ENCODE measurements at places on chromosomes 6 and 20. TPM values are rescaled to one million over a fixed set of nuclear protein-coding genes. Genes with fewer than 3 reads are reported as not detected.

GRCh38 chr20:9038791-9039535 is 29.9 kb upstream of the PLCB4 start:
- DNase-seq, result no peak

DNA sequence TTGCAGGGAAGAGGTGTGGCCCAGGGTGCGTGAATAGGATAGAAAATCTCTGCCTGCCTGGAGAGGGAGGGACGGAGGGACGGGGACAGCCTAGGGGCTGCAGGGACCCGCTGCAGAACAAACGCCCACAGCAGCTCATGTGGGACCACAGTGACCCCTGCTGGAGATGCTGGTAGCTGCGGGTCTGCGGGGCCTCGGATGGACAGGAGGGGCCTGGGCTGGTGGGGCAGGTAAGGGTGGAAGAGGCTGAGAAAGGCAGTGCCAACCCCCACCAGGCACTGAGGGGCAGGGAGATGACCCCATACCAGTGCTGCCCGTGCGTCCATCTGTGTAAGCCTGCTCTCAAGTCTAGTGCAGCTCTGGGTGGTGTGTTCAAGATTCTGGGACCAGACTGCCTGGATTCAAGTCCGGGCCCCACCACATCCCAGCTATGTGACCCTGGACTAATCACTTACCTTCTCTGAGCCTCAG is 39.4 kb downstream of the KIAA1755 start:
- DNase-seq, result peak; percentile 66

- DNase-seq, result no peak
Measured at GRCh38 chr20:38828514-38829295, 23.2 kb downstream of the PPP1R16B start.

Gene SLC22A2
- total RNA-seq, result not detected

- DNase-seq, result no peak
Measured at GRCh38 chr20:57890202-57890800, 180.5 kb upstream of the PMEPA1 start.

GRCh38 chr6:158627940-158628211 is 16.7 kb downstream of the DYNLT1 start:
- DNase-seq, result no peak

DNA sequence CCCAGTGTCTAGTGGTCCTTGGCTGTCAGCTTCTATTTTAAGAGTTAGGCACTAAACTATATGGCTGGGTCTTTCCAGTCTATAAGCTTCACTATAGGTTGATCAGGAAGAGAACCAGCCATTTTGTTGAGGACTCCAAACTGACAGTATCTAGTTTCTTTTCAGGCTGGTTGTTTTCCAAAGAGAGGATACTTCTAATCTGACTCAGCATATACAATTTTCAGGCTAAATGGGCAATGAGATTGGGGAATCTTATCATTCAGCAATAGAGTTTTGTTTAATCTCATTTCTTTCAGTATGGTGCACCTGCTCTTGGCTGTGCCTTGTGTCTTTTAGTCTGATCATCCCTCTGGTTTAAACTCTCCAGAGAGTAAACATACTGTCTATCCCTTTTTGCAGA is 20.4 kb upstream of the CTAGE9 start:
- no peak for DNase-seq

GRCh38 chr6:134733801-134734200 is 216.1 kb downstream of the ALDH8A1 start:
- DNase-seq, result no peak

Gene KCNQ2
- total RNA-seq, result not detected

DNA sequence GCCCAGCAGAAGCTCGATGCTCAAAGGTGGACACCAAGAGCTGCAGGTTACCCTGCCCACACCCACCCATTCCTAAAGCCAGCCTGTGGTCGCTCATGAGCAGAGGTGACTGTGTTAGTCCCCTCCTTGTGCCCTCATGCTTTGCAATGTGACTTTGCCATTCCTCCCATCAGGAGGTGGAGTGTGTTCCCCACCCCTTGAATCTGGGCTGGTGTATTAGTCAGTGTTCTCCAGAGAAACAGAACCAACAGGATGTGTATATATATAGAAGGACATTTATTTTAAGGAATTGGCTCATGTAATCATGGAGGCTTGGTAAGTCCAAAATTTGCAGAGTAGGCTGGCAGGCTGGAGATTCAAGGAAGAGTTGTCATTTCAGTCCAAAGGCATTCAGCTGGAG is 54.4 kb upstream of the RNF24 start:
- DNase-seq, result no peak

- no peak for DNase-seq
Measured at GRCh38 chr20:34517114-34517505, 888 bp downstream of the DYNLRB1 start.

Data from breast epithelium (tissue), 4 donors.